ENCODE measurements at places on chromosomes 2 and 18.

DNA sequence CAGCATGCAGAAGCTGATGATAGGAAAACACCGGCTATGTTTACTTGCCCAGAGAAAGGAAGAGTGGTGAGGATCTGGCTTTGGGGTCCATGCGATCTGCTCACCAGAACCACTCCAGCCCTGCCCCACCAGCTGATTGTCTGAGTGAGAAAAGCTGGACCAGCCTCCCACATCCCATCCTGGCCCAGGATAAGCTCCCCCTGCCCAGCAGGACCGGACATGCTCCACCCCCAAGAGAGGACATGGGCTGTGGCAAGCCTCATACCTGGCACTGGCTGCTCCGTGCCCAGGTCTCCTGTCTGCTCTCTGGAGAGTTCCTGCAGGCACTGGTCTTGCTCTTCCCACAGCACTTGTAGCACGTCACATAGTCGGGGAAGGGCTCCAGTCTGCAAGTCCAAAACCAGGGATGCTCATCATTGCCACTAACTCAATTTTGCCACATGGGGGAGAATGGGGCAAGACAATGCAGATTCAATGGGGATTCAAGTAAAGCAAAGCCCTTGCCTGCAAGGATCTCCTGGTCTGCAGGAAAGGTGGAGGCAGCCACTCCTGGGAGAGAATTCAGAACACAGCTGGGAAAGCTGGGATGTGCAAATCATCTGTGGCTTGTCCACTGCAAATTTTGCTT, 30.0 kb downstream of the SCTR start:
- no peak for DNase-seq

DNA sequence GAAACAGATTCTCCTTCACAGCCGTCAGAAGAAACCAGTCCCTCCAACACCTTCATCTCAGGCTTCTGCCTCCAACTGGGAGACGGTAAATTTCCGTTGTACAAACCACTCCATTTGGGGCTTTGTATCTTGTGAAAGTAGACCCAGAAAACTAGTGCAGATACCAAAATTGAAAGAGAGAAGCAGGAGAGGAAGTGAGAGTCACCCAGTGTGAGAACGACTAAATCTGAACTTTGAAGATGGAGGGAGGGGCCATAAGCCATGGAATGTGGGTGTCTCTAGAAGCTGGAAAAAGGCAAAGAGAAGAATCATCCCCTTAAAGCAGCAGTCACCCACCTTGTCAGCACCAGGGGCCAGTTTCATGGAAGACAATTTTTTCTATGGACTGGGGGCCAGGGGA, 88.3 kb upstream of the LRATD1 start:
- DNase-seq, result no peak

DNA sequence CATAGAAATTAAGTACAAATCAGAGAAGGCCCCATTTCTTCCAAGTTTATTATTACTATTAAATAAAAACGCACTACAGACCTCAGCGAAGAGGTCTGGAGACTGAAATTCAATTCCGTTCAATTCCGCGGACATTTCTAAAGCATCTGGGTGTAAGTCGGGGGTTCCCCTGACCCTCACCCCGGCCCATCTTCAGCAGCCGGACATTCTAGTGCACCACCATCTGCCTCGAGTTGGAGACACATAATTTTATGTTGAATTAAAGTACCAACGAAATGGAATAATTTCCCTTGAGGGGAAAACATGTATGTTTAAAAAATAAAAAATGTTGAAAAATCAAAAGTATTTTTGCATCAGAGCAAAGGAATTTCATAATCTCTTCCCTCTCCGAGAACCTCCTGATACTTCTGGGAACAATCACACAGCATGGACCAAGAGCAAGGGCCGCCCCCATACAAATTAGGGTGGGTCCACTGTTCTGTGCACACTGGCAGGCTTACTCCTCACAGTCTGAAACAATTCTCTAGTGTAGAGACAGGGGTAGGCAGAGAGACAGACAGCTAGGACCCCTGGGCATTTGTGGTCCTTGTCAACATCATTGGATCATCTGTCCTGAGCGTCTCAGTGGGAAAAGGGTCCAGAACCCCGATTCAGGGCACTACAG, 29.3 kb downstream of the MBP start:
- no peak for DNase-seq

DNA sequence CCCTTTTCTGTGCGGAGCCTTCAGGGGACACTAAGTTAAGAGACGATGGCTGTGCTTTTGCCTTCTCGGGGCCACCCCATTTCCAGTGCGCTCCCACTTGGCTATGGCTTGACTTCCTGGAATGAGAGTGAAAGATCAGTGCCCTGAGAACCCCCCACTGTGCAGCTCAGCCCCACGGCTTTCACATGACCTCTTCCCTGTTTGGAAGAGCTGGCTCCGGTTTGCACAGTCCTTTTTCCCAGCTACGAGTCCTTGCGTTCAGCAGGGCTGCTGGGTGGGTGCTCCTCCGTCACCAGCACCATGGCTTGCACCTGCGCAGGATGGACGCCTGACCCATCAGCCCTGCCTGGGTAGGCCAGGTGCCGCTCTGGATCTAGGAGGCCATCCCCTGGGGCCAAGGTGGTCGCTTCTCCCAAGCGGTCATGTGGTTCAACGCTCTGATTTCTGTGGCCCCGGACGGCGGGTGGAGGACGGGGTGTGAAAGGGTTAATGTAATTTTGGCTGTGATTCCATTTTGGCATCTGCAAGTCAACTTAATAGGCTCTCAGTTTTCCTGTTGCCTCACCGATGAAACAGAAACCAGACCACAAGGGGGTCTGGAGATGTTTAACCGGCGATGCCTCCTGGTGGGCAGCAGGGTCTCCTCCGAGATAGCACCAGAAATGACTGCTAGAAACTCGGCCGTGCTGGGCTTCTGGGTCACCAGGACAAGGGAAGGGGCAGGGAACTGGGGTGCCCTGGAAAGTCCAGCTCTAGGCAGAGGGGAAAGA, 113.1 kb upstream of the HAAO start:
- no peak for DNase-seq

DNA sequence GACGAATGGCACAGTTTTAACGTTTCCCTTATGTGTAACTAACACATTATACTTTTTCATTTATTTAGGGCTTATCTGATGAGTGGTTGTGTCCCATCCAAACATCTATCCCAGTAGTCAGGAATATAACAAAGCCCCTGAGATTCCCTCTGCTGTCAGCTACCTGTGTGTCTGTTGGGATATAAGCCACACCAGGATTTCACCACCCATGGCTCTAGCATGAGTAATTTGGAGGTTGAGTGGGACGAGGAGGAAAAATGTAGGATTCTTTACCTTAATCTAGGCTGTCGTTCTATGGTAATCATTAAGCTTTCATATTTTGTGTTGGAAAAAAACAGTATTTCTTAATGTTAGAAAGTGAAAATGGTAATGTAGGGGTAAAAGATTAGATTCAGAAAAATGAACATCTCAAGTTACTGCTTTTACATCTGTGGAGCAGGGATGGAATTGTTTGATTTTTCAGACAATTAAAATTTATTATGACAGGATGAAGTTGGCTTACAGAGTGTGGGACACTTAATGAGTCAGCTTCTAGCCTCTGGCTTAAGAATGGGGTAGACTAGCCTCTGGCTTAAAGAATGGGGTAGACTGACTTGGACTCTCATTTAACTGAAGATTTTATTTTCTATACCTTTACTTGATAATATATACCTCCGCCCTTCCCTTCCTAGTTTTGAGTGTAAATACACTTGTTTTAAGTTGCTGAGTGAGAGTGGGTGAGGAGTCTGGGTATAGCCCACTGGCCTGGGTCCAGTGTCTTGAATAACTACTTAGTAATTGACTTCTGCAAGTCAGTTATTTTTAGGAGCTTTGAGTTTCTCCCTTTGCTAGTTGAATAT, 88.5 kb upstream of the RANBP2 start:
- DNase-seq, result no peak

GRCh38 chr2:204027091-204027490, 90.5 kb downstream of the ICOS start:
- DNase-seq, result no peak

DNA sequence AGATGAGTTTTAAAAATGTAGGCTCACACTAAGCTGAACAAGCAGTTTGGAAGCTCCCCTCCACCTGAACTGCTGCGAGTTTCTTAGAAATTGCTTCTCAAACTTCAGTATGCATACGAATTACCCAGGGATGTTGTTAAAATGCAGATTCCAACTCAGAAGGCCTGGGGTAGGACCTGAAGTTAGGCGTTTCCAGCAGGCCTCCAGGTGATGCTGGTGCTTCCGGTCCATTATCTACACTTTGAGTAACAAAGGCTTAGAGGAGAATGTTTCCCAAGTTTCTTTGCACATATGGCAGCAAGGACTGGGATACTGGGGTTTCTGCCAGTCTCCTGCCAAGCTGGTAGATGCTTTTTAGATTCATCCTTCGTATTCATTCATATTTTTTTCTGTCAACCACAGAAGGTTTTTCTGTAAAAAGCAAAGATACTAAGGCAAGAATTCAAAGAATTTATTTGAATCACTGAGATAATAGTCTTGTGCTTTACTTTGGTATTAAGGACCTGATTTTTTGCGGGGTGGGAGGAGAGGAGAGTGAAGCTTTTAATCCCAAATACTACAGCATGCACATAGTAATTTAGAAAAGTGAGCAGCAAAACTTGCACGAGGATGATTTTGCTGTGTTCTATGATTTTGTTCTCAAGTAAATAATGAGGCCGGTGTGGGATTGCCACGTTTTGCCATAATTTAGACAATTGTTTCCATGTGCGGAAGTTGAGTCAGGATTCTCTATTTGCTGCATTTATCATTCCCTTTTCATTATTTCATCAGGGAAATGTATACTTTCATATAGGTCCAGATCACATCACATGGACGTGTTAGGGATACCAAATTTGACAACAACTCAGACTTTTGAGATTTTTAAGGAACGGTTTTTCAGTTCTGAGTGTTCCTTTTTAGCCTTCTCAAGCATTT, 137.6 kb upstream of the SPATS2L start:
- no peak for DNase-seq

DNA sequence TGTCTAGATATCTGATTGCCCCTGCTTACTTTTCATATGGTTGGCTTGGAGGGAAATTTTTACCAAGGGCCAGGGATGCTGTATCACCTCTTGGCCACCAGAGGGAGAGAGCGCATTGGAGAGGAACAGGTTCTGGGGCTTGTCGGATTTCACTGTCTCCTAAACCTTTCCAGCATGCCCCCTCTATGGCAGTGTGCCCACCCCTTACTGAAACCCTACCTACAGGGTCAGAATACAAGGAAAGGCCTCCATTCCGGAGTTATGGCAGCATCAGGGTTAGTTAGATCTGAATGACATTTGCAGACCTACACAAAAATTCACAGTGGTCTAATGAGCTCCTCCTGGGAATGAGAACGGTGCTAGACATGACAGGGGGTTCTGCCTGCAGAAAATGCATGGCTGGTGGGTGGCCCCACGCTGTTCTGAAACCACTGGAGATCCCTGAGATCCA, 5.8 kb downstream of the SLC14A2 start:
- DNase-seq, result no peak

DNA sequence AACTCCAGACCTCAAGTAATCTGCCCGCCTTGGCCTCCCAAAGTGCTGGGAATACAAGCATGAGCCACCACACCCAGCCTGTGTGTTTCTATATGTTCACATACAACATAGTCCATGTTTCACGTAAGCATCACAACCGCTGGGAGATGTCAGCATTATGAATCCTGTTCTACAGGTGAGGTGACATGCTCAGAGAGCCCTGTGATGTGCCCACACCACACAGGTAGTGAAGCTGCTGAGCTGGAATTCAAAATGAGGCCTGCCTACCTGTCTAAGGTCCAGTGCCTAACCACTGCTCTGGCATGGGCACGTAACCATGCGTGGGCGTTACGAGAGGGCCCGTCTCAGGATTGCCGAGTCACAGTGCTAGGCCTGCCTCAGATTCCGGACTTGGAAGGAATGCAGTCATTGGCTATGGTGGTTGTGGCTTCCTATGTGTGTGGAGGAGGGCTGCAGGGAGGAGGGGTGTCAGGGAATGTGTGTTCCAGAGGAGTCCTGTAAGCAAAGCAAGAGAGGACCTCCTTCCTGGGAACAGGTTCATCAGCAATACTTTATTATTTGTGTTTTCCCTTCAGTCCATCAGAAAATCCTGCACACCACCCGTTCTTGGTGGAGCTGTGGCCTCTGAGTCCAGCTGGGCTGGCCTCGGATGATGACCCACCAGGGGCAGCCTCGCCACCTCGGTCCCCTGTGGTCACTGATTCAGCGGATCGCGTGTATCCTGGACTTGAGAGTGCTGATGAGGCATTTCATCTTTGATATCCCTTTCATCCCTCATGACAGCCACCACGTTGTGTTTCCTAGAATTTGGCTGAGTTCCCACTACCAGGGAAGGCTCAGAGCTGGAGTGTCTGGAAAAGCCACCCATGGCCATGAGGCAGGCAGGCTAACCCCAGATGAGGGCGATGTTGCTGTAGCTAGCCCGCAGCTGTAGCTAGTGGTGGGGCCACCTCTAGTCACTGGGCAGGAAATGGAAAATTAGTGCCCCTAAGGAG, 31.1 kb downstream of the HK2 start:
- DNase-seq, result no peak

DNA sequence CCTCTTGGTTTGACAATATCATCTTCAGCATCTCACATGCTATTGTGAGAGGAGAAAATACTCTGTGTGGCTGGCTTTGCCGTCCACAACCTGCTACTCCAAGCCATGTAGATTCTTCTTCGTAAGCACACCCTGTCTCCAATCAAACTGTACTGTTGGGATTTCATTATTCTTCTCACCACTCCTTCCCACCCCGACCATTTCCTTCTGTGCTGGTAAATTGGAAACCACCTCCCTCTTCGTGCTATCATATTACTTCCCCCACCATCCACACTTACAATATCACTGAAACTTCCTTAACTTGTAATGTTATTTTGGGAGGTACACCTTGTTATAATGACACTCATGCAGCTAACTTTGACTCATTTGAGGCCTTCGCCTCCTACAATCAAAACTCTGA, 3.2 kb upstream of the AGXT start:
- DNase-seq, result no peak

- DNase-seq, result no peak
Observed at GRCh38 chr18:76451396-76452331, 43.4 kb downstream of the ZNF516 start.

- DNase-seq, result no peak
Observed at GRCh38 chr2:110113961-110114591, 1.5 kb downstream of the MALL start.

GRCh38 chr18:7682321-7682720, 115.2 kb downstream of the PTPRM start:
- no peak for DNase-seq

DNA sequence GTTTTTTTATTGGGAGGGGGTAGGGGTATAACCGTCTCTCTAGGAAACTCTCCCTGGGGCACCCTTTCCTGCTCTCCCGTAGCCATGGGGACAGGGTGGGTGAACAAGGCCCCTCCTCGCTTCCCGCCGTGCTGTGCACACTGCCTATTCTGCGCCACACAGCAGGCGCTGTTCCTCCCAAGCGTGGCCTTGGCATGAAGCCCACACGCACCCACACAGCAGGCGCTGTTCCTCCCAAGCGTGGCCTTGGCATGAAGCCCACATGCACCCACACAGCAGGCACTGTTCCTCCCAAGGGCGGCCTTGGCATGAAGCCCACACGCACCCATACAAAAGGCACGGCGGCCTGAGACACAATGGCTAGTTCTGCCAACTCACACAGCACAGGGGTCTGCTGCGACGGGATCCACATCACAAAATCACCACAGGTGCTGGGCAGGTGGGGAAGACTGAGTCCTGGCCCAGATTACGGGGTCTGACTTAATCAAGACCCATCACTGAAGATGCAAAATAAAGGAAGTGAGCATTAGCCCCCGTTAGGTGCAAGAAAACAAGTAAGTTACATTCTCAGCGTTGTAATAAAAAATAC, 46.6 kb upstream of the TPO start:
- DNase-seq, result no peak

GRCh38 chr2:68418855-68419254, 48.2 kb downstream of the FBXO48 start:
- DNase-seq, result no peak

GRCh38 chr2:219987830-219988229, 360.4 kb downstream of the SLC4A3 start:
- DNase-seq, result no peak
